ENCODE measurements at places on chromosomes 7 and 10.
A peak's percentile ranks its signal among the peaks of the same experiment; 100 is the strongest.

- DNase-seq = no peak
Observed at GRCh38 chr10:77593771-77594470, 43.7 kb downstream of the KCNMA1 start.

GRCh38 chr7:42469341-42469740, 232.3 kb upstream of the GLI3 start:
- DNase-seq = no peak

DNA sequence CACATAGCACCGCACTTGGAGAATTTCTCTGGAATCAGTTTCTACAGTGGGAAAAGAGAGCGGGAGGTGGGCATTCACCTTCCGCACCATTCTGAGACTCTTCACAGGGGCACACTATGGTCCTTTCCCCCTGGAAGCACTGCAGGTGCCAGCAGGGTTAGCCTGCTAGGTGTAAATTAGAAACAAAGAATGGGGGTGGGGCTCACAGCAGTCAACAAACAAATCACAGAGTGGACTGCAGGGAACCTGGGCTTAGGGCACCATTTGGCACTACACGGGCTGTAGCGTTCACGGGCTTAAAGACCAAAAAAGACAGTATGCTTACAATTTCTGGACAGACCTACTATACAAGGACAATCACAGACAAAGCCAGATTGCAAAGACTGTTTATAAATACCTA, 8.0 kb upstream of the PKD1L1 start:
- DNase-seq = no peak

DNA sequence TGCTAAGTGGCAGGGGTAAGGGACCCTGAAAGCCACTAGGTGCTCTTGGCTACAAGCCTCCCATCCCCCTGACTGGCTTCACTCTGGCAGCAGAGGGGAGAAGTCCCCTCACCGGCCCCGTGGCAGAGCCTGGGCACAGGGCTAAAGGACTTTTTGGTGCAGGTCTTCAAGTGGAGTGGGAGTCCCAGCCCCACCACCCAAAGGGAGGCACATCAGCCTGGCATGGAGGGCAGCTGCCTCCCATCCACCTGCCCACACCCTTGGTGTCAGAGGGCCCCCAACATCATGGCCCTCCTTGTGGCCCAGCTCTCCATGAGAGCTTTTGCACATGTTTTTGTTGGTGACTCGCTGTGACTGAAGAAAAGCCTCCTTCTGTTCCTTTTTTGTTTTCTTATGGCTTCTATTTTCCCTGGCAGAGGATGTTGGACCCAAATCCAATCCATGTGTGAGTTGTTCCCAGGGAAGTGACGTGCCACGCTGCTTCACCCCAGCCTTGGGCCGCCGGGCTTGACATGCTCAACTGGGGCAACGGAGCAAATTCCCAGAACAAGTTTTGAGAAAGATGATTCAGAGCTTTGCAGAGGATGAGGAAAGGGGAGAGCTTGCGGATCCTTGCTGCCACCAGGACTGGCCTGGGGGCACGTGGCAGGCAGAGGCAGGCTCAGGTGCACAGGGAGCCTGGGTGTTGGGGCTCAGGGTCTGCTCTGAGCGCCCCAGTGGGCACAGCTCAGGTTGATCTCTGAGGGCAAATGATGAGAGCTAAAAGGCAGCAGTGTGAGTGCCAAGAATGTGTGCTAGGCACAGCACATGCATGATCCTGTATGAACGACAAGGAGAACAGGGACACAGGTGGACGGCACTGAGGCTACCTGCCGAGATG, 1.9 kb upstream of the AEBP1 start:
- no peak for DNase-seq

DNA sequence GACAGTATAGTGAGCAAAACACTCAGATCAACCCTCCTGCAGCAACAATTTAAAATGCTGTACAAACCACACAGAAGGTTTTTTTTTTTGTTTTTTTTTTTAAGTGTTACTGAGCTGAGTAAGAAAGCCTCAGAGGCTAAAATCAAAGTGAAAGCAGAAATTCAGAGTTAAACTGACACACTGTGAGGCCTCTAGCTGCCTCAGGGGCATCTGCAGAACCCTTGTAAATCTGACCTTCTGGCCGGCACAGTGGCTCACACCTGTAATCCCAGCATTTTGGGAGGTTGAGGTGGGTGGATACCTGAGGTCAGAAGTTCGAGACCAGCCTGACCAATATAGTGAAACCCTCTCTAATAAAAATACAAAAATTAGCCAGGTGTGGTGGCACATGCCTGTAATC, 7.4 kb upstream of the GNA12 start:
- no peak for DNase-seq

DNA sequence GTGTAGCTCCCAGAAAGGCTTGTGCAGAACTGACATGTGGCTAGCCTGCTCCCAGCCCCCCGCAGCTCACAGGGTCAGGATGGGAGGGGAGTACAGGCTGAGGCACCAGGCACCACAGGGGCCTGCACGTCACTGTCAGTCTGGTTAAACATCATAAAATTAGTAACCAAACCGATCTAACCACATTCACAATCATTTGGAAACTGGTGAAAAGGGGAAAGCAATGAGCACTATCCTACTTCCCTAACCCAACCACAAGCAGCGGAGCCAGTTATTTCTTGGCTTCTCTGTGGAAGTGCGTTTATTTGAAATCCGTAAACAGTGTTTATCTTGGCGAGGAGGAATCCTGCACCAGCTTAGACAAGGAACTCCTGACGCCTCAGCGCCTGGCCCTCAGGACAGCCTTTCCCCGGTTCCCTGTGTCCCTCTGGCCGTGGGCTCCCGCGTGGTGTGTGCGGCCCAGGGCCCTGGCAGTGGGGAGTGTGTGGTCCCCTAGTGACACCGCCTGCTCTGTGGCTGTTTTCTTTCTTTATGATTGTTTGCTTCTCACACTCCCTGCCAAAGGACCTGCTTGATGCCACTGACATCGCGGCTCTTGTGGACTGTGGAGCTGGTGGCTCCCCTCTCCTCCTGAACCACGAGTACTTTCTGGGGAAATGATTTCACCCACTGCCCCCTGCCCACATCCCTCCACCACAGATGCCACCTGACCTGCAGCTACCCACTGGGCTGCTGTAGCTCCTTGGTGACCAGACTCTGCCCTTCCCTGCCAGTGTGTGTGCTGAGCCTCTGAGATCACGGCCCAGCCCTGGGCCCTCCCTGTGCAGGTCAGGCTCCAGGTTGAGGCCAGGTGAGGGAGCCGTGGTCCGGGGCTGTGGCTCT, 38.0 kb downstream of the INPP5A start:
- no peak for DNase-seq

DNA sequence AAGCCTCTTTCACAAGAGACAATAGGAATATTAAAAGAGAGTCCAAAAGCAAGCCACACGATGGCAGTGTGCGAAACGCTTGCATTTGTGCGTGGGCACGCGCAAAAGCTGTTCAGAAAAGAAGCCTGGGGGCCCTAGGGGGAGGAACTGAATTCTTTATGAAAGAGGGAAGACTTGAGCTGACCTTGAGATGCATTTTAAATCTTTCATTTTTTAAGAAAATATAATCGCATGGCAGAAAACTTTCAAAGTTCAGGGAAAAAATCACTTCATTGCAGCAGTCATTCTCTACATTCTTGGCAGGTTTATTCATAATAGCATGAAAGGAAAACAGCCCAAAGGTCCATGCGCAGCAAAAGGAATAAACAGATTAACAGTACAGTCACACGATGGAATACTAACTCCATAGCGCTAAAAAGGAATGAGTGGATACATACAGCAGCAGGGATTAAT, 206.5 kb upstream of the PRKCQ start:
- no peak for DNase-seq

DNA sequence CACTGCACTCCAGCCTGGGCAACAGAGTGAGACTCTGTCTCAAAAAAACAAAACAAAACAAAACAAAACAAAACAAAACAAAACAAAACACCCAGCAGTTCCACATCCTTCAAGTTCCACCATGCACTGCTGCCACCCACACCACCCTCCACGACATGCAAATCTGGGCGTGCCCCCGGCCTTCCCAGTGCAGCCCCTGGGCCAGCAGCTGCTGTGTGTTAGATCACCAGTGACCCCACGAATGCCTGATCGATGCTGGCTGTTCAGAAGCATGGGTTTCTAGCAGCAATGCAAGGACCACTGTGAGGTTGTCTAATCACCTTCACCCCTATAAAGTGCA, 36.3 kb downstream of the ELFN1 start:
- no peak for DNase-seq

GRCh38 chr7:106609416-106609815, 51.5 kb downstream of the CCDC71L start:
- DNase-seq = no peak

GRCh38 chr7:44603193-44603592, 3.2 kb upstream of the OGDH start:
- DNase-seq = no peak

- no peak for DNase-seq
Observed at GRCh38 chr7:18623389-18623788, 127.8 kb downstream of the HDAC9 start.

GRCh38 chr7:122901250-122901649, 15.0 kb upstream of the CADPS2 start:
- no peak for DNase-seq

GRCh38 chr7:26190417-26190869, 10.1 kb downstream of the HNRNPA2B1 start:
- DNase-seq = no peak

- DNase-seq = no peak
Observed at GRCh38 chr7:37083311-37084096, 359.2 kb upstream of the AOAH start.

- DNase-seq = no peak
Observed at GRCh38 chr7:15602236-15602635, 40.4 kb upstream of the AGMO start.

DNA sequence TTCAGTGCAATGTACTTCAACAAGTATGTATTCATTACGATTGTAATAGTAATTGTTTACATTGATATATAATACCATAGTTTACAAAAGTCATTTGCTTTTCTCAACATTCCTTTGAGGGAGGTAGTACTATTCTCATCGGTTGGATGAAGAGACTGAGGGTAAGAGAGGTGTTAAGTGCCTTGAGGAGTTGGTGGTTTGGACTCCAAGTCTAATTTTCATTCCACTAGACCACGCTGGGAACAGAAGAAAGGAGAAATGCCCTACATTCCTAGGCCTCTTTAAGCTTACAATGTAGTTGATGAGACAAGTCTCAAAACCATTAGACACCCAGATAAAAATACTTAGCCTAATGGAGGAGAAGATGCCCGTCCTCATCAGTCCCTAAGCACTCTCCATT, 28.6 kb downstream of the CDK1 start:
- no peak for DNase-seq

- DNase-seq = no peak
Observed at GRCh38 chr10:84076540-84077195, 62.6 kb upstream of the GHITM start.

DNA sequence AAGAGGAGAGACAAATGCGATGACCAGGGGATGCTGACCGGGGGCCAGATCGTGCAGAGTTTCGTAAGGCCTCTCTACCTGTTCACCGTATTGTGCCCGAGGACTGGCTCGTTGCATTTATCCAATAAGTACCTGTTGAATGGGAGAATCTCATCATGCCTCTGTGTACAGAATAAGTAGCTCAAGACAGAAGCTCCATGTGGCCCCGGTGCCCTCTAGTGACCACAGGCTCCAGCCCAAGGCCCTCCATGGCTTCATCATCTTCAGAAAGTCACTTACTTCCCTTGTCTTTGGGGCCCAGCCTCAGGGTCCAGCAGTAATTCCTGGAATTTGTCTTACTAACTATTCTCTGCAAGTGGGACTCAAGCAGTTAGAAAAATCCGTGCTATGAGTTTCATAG, 151.0 kb downstream of the CHN2 start:
- DNase-seq = peak; percentile 5

- DNase-seq = no peak
Observed at GRCh38 chr7:28191751-28192150, 11.2 kb upstream of the JAZF1 start.

DNA sequence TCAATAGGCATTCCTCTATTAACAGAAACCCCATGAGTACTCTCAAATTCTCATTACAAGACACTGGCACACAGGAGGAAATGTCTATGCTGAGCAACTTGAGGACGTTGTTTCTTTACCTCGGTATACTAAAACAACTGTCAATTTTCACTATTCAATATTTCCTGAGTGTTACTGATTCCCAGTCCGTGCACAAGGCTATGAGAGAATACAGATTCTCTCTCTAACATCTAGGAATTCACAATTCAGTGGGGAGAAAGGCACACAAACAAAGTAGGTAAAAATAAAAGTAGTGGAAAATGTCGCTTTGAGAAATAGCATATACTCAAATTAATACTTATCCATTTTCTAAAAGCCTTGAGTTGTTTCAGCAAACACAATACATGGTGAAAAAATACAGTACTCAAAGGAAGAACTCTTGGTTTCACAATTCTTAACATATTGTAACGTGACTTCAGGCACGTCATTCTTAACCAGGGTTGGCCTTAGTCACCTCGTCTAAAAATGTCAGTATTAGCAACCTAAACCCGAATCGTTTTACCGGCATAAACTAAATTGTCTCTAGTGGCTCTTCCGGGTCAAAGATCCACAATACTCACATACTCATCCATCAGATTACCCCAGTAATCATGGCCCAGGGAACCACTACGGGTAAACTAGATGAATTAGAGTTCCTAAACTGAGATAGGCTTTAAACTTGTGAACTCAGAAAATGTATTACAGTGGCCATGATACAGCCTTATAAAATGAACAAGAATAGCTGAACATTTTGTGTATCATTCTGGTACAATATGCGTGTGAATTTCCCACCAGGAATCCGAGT, 1.5 kb downstream of the IPMK start:
- DNase-seq = peak; percentile 25

- no peak for DNase-seq
Observed at GRCh38 chr7:3158341-3158760, 114.7 kb upstream of the CARD11 start.

GRCh38 chr10:44966816-44967509, 7.4 kb downstream of the RASSF4 start:
- no peak for DNase-seq

GRCh38 chr7:32539919-32540531, 44.7 kb downstream of the AVL9 start:
- no peak for DNase-seq

GRCh38 chr10:103448746-103449145, 3.4 kb downstream of the CALHM2 start:
- no peak for DNase-seq

DNA sequence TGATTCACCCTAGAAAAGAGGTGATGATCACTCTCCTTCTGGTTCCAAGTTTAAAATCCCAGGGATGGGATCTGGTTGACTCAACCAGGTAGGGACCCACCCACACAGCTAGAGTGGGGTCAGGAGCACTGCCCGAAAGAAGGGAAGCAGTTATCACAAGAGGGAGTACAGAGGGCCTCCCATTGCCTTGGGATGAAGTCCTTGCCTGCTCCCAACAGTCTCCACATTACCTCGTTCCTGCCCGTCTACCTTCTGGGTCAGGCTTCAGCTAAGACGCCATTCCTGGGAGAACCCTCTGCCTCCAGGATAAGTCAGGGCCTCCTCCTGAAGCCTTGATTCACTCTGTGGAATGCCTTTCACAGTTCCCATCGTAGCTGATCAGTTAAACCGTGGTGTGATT, 23.8 kb downstream of the ZMIZ2 start:
- DNase-seq = no peak

- no peak for DNase-seq
Observed at GRCh38 chr7:101667399-101667798, 38.3 kb upstream of the MYL10 start.

GRCh38 chr7:983004-983615, at the start of gene CYP2W1:
CYP2W1 (plus strand) TSS chr7:983181; CDS start chr7:983212, 31 bp downstream.
- DNase-seq = no peak

GRCh38 chr10:123149568-123150270, 1.8 kb downstream of the HMX2 start:
- no peak for DNase-seq
